ENCODE measurements at places on chromosomes 6 and 20. TPM values are rescaled to one million over a fixed set of nuclear protein-coding genes. Genes with fewer than 3 reads are reported as not detected.

The PEX6 gene
- total RNA-seq, result 20.9 TPM

The LPA gene
- total RNA-seq, result not detected

- H3K4me1 ChIP-seq, result peaks cover 17% of the 10 kb centered on the region
- H3K27me3 ChIP-seq, result no peaks in the 10 kb centered on the region
- H3K4me3 ChIP-seq, result no peak overlapping the region
- no peak for DNase-seq
- H3K36me3 ChIP-seq, result no peaks in the 10 kb centered on the region
- H3K27ac ChIP-seq, result no peak overlapping the region
These were observed 26.1 kb downstream of the TXLNB start for GRCh38 chr6:139265512-139266190.

DNA sequence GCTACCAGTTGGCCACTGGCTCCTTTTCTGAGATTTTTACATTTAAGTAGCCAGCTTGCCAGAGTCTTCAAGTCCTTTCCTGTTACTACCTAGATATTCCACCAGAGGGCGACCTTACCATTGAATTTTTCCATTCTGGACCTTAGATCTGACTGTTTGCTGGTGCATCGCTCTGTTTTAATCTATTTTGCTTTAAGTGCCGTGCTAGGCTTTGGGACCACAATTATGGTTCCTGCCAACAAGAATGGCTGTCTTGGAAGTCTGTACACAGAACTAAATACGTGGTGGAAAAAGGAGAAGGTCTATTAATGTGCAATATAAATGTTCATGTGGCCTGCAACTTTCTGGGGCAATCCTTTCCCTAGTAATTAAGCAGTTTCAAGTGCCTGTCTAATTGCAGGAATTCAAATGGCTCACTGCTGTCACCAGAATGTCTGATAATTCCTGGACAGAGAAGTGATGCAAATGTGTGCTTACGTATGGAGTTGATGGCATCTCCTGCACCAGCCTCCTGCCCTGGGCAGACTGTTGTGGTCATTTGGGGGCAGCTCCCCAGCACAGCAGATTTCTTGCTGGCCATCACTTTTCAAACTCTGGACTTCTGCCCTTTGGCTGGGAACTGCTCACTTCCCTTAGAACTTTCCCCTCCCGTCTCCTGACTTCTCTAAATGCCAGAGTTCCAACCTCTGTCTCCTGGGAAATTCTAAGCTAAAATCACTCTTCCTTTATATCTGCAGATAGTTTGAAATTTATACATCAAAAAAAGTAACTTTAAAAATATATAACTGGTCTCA, 5.6 kb upstream of the HLA-DOA start:
- no peak overlapping the region for H3K27ac ChIP-seq
- no peaks in the 10 kb centered on the region for H3K36me3 ChIP-seq
- H3K4me1 ChIP-seq, result peaks cover 31% of the 10 kb centered on the region

DNA sequence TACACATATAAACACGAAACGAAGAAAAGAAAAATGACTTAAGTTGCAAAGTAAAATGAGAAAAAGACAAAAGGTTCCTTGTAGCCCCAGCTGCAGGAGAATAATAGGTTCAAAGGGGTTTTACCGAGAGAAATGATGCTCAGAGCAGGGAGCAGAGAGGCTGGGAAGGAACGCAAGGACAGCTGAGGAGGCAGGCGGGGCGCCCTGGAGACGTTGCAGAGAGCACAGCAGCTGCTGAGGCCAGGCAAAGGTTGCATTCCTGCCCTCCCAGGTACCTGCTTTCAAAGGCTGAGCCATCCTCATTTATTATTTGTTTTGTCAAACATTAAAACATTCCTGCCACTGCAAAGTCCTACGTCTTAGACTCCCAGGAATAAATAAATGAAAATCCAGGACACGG, 16.2 kb upstream of the VAPB start:
- H3K4me1 ChIP-seq, result no peaks in the 10 kb centered on the region
- no peak overlapping the region for H3K4me3 ChIP-seq
- peaks cover 9% of the 10 kb centered on the region for H3K27me3 ChIP-seq
- DNase-seq, result no peak
- H3K27ac ChIP-seq, result no peak overlapping the region
- H3K36me3 ChIP-seq, result no peaks in the 10 kb centered on the region

DNA sequence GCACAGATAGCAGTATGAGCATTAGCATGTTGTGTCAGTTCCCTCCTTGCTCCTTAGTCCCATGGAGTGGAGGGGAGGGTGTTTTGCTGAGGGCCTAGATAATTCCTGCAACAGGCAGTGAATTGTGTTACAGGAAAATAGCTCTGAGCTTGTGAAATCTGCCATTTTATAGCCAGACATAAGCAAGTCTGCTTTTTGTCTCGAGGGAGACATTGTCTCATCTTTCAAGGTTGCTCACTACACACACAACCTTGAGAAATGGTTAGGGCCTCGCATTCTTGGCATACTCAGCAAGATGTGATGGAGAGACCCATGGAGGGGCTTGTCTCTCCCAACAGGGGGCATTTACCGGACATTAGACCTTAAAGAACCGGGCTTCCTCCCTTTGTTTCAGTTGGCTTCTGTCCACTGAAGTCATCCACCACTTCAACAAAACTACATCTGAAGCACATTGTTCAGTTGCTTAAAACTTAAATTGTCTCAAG, 108.0 kb upstream of the FOXO3 start:
- H3K27me3 ChIP-seq, result peaks cover 37% of the 10 kb centered on the region
- no peaks in the 10 kb centered on the region for H3K36me3 ChIP-seq
- H3K27ac ChIP-seq, result no peak overlapping the region
- DNase-seq, result no peak

- no peak overlapping the region for H3K27ac ChIP-seq
- H3K36me3 ChIP-seq, result no peaks in the 10 kb centered on the region
- no peak for DNase-seq
These were observed 297.9 kb upstream of the SOX4 start for GRCh38 chr6:21295506-21296240.

GRCh38 chr6:146364816-146365594, 178.6 kb upstream of the RAB32 start:
- H3K27ac ChIP-seq, result peak overlapping the region; percentile 67
- H3K4me3 ChIP-seq, result no peak overlapping the region
- H3K4me1 ChIP-seq, result peaks cover 8% of the 10 kb centered on the region
- peaks cover 3% of the 10 kb centered on the region for H3K27me3 ChIP-seq
